A172 (cell line): ENCODE measurements at places on chromosomes 6 and 20.

DNA sequence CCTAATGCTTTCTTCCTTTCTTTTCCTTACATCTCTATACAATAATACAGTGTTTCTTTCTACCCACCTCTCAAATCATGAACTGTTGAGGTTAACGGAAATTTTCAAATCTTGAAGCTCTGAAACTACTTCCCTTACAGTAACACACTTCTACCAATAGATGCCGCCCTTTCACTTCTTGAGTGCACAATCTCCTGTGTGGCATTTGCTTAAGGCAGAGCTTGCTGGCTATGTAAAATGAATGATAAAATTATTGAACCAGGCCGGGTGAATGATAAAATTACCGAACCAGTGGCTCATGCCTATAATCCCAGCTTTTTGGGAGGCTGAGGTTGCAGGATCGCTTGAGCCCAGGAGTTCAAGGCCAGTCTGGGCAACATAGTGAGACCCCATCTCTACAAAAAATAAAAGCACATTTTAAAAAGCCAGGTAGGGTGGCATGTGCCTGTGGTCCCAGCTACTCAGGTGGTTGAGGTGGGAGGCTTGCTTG lies 56.8 kb downstream of the KCNS1 start:
- DNase-seq = peak; percentile 67

GRCh38 chr6:16674801-16675392 lies 86.4 kb downstream of the ATXN1 start:
- DNase-seq = peak; percentile 55

GRCh38 chr6:90175627-90176538 lies 120.8 kb downstream of the BACH2 start:
- DNase-seq = no peak

- no peak for DNase-seq
These were observed 17.9 kb upstream of the CST3 start for GRCh38 chr20:23655491-23656211.

- DNase-seq = no peak
These were observed 32.5 kb downstream of the SDHAF4 start for GRCh38 chr6:70599187-70599586.

- DNase-seq = no peak
These were observed 8.1 kb upstream of the C20orf144 start for GRCh38 chr20:33653900-33654596.

DNA sequence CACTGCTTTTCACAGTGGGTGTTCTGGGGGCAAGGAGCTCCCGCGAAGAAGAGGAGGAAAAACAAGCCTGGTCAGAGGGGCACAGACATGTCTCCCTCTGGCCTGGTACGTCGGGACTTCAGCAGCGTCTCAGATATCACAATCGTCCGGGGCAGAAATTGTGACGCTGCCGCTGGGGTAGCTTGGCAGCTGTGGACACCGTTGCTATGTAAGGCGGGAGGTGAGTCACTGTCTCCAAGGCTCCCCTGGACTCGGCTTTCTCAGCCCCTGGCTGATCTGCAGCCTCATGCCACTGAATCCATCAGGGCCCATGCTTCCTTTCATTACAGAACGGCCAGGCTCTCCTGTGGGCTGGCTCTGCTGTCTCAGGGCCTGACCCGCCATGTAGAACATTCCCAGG lies 98.7 kb downstream of the SULF2 start:
- peak; percentile 91 for DNase-seq
